ENCODE measurements at places on chromosomes 16 and 17.

- no peak for DNase-seq
Measured at GRCh38 chr16:4925791-4926190, 11.2 kb downstream of the PPL start.

DNA sequence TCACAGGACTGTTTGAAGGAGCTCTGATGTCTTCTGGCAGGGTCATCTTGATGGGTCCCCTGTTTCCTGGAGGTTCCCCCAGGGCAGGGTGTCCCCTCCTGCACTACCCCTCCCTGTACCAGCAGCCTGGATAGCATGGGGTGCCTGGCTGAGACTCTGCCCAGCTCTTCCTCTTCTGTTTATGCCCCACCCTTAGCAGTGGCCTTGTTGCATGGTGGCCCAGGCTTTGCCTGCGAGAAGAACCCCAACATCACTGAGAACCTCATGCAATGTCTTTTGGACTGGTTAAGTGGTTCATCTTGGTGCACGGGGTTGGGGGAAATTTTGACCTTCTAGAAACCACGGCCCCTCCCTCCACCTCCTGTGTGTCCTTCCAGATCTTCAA, 121.8 kb downstream of the IRX3 start:
- DNase-seq = no peak

DNA sequence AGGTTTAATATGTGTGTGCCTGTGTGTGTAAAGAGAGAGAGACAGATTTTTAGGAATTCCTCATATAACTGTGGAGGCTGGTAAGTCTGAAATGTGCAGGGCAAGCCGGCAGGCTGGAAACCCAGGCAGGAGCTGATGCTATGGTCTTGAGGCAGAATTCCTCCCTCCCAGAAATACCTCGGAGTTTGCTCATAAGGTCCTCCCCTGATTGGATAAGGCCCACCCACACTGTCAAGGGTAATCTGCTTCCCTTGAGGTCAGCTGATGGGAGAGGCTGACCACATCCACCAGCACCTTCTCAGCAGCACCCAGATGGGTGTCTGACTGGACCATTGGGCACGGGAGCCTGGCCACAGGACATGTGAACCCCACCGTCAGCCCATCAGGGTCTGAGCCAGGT, 42.4 kb downstream of the C16orf95 start:
- DNase-seq = no peak

DNA sequence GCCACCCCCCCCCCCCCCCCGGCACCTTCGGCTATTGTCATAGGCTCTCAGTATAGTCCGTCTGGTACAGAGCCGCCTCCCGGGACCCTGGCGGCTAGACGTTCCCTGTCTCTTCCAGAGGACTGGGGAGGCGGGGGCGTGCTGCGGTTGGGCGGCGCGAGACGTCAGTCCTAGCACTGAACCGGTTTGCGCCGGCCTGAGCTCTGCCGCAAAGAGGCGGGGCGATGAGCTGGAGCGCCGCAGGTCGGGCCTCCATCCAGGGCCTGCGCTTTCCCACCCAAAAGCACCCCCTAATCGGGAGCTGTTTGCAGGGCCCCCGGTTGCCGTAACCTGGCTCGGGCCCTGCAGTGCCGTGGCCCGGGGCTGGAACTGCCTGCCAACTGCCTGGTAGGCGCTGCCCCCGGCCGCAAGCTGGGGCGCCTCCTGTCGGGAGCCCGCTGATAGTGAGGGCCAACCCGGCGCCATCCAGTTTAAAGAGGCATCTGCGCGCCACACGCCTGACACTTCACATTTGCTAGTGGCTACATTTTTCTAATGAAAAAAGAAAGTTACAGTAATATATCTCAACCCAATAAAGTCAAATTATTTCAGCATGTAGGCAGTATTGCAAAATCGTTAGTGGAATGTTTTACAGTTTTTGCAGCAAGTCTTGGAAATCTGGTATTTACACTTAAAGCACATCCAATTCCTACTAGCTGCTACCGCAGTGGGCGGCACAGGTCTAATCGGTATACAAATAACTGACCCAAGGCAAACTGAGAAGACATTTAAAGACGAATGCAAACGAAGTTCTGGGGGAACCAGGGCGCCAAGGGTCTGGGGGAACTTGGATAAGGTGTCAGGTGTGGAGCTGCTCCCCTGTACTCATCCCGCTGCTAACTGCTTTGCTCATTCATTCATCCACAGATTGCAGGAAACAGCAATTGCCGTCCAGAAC, 753 bp upstream of the USP22 start:
- no peak for DNase-seq

GRCh38 chr17:57949649-57950048, 5.6 kb downstream of the CUEDC1 start:
- DNase-seq = no peak

All from D721Med (cell line).